GM12891 (cell line): ENCODE measurements at places on chromosomes 2 and 18.

- DNase-seq = no peak
These were observed 4.5 kb upstream of the XRCC5 start for GRCh38 chr2:216104691-216105090.

- DNase-seq = no peak
These were observed 321.5 kb downstream of the RND3 start for GRCh38 chr2:150165988-150166312.

- DNase-seq = no peak
These were observed 1.7 kb upstream of the SMARCAL1 start for GRCh38 chr2:216410550-216410949.

GRCh38 chr18:51076503-51076902 is 46.5 kb downstream of the SMAD4 start:
- no peak for DNase-seq

DNA sequence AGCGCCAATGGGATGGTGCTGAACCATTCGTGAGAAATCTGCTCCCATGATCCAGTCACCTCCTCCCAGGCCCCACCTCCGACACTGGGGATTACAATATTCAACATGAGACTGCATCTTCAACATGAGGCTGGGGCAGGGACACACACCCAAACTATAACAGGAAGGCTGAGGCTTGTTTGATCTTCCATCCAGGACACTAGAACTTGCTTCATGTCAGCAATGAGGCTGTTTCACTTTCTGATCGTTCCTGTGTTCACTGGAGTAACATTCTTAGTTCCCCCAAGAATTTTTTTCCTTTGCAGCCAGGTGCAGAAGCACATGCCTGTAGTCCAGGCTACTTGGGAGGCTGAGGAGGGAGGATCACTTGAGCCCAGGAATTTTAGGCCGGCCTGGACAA is 30.8 kb upstream of the SOX11 start:
- DNase-seq = no peak

DNA sequence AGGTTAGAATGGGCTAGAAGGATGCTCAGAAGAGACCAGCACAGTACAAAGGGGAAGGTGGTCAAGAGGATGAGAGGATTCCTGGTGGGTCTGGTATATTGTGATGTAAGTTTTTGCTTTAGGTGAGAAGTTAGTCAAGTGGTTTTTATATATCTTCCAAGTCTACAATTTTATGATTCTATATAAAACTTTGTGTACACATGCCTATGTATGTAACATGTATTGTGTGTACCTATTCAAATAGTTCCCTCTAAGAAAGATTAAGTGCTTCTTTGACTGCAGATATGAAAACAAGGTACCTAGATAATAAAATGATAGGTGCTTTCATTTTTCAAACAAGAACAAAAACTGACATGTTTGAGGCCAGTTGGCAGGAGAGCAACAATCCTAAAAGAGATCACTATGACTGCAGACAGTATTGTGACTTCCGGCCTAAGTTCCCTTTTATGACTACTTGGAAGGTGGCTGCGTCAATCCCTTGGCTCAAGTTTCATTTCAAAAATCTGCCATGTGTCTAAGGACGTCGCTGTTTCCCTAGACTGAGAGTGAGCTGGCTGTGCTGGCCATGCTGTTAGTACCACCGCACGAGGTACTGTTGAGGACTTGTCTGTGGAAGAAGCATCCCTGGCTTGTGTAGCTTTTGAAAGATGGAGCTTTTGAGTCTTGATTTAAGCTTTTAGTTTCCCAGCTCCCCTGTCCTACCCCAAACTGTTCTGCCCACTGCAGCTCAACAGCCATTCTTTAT is 123.1 kb downstream of the PRPF40A start:
- peak; percentile 29 for DNase-seq

GRCh38 chr2:191625016-191625415 is 52.9 kb upstream of the NABP1 start:
- DNase-seq = no peak

GRCh38 chr2:85409845-85410583 is at the start of gene CAPG:
Gene CAPG (minus strand): TSS chr2:85410366. CDS start chr2:85402145, 8,221 bp downstream.
- peak; percentile 75 for DNase-seq

- no peak for DNase-seq
These were observed 481.3 kb upstream of the CHAC2 start for GRCh38 chr2:53286345-53286744.
